ENCODE measurements at places on chromosomes 6 and 20.

DNA sequence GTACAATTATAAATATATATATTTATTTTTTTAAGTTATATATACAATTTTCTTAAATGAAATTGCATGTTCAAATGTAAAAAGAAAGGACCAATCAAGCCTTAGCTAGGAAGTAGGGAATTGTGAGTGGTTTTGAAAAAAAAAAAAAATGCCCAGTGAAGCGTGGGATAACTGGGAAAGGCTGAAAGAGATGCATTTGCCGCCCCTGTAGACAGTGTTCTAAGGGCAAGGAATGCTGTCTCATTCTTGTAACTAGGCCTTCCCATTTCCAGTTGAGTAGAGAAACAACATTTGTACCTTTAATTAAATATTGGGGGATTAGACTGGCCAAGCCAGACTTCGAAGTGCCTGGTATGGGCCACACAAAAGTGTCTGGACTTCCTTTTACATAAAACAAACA, 430.1 kb upstream of the SLC35B3 start:
- DNase-seq, result no peak

- no peak for DNase-seq
Observed at GRCh38 chr6:163200289-163200688, 214.2 kb upstream of the QKI start.

DNA sequence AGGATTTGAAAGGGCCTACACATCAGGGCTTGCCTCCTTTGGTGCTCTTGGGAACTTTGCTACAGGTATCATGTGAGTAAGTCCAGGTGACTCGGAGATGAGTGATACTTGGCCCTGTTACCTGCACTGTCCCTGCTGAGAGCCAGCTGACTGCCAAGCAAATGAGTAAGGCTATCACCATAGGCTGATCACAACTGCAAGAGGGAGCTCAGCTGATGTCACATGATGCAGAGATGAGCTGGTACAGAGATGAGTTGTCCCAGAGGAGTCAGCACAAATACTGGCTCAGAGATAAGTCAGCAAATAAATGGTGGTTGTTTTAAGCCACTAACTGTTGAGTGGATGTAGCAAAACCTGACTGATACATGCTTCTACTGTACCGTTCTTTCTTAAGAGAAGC, 41.4 kb downstream of the LAMP5 start:
- DNase-seq, result no peak

DNA sequence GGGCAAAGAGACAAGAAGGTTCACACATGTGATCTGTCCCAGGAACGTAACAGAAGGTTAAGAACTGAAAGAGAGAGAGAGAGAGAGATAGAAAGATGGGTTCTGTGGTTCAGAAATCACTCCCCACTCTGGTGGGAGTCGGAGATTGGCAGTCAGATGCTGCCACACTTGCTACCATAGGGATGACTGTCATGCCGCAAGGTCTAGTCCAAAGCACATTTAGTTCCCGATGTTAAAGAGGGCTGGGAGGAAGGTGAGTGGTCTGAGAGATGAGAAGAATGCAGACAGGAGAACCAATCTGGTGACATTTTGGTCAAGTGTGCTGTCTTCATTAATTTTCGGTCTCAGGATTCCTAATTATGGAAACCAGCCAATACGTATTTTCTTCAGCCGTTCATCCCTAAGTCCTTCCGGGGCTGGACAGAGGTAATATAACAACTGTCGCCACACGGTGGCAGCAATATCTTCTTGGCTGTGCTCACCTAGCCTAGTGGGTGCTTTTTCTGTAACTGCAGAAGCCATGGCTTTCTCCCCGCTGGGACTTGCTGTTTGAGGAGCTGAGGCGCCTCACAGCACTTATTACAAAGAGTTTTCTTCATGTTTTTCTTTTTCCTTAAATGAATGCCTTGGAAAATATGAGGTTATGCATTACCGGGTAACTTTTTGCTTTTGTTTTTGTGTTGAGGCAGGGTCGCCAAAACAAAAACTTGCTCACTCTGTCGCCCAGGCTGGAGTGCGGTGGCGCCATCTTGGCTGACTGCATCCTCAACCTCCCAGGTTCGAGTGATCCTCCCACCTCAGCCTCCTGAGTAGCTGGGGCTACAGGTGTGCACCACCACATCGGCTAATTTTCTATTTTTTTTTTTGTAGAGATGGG, 46.0 kb downstream of the SLC35D3 start:
- peak; percentile 73 for DNase-seq

DNA sequence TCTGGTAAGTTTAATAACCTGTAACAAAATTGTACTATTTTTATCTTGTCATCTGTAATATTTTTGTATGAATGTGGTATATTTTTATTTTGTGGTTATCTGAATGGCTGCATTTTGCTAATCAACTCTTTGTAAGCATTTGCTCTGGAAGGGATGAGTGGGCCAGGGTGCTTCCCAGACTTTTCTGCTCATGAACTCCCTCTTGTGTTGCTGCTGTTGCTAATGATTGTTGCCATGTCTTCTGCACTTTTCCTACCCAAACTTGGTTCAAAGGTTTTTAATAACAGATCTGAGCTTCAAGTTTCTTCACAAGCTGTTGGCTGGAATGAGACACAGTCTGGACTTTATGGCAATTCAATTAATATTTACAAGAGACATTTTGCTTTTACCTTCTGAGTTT, 1005.7 kb downstream of the HACE1 start:
- no peak for DNase-seq

- DNase-seq, result no peak
Observed at GRCh38 chr6:115120391-115120790, 777.6 kb upstream of the HS3ST5 start.

DNA sequence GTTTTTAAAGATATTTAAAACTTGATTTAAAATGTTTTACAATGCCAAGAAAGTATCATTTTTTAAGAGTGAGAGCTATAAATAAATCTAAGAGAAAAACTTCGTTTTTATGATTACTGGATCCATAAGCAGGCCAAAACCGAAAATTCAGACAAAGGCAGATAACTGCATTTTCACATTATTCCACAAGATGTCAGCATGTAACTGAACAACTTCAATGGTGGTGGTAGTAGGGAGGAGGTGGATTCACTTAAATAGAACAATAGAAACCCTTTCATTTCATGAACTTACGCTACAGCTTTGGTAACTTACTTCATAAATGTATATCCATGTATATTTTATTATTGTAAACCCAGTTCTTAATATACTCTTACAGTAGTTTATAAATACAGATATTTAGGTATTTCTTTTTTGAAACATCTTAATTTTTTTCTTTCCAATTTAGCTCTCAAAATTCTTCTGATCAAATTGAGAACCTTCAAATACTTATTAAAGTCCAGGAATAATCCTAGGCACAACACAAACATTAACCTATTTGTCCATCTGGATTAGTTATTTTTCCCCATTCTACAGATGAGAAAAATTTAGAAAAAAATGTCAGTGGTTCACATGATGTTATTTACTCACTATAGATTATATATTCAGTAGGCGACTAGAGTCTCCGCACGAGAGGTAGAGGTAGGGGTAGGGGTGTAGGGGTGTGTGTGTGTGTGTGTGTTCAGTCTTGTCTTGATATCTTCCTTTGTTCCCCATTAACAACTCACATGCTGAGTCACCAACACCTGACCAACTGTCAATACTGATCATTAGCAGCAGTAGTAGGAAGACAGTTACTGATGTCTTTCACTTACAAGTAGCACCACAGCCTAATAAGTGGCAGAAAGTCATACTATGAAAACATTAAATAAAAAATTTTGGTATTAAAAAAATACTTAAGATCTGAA, 111.5 kb downstream of the ARHGAP18 start:
- peak; percentile 72 for DNase-seq

GRCh38 chr6:151690303-151690702, 117.2 kb upstream of the ESR1 start:
- no peak for DNase-seq
